Neural crest cell (in vitro differentiated cells): ENCODE measurements at places on chromosomes 7 and 10. TPM values are rescaled to one million over a fixed set of nuclear protein-coding genes. Genes with fewer than 3 reads are reported as not detected.

- H3K4me3 ChIP-seq = no peak overlapping the region
- peaks cover 35% of the 10 kb centered on the region for H3K4me1 ChIP-seq
- H3K27me3 ChIP-seq = no peaks in the 10 kb centered on the region
- H3K36me3 ChIP-seq = no peaks in the 10 kb centered on the region
- no peak for DNase-seq
Measured at GRCh38 chr10:547591-548081, 141.8 kb downstream of the DIP2C start.

DNA sequence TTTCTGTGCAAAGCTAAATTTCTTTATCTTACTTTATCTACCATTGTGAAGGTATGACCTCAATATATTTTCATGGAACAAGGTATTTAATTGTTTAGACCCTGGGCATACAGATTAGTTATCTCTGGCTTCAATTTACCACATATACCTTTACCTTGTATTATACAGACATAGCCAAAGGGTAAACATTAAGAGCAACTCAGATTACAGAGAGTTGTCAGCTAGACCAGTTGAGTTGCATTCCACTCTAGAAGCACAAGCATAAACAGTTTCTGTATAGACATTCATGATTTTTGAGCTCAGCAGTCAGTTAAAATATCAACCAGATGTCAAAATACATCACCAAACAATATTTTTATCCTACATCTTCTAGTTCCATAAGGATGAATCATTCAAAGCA lies 857.3 kb upstream of the ZWINT start:
- H3K4me3 ChIP-seq = no peak overlapping the region
- no peak overlapping the region for H3K27ac ChIP-seq
- H3K27me3 ChIP-seq = no peaks in the 10 kb centered on the region
- H3K36me3 ChIP-seq = no peaks in the 10 kb centered on the region

MKLN1 gene
- 45.7 and 47.5 TPM in 2 replicates for total RNA-seq

GRCh38 chr10:90865401-90865800 lies 6.4 kb upstream of the RPP30 start:
- no peak overlapping the region for H3K27ac ChIP-seq
- H3K36me3 ChIP-seq = peaks cover 4% of the 10 kb centered on the region
- H3K4me3 ChIP-seq = no peak overlapping the region
- DNase-seq = no peak
- H3K4me1 ChIP-seq = no peaks in the 10 kb centered on the region
- H3K27me3 ChIP-seq = peaks cover 88% of the 10 kb centered on the region

CDH23 gene
- 2.0 and 2.6 TPM in 2 replicates for total RNA-seq

- DNase-seq = no peak
- peaks cover 6% of the 10 kb centered on the region for H3K36me3 ChIP-seq
- H3K27me3 ChIP-seq = no peaks in the 10 kb centered on the region
- no peak overlapping the region for H3K27ac ChIP-seq
- H3K4me3 ChIP-seq = no peak overlapping the region
Measured at GRCh38 chr10:15821046-15821683, 39.1 kb downstream of the MINDY3 start.

- no peak overlapping the region for H3K27ac ChIP-seq
- no peaks in the 10 kb centered on the region for H3K36me3 ChIP-seq
- H3K4me1 ChIP-seq = peaks cover 29% of the 10 kb centered on the region
- DNase-seq = no peak
Measured at GRCh38 chr7:7512861-7513597, 22.6 kb downstream of the COL28A1 start.

GBX1 gene
- 2.0 and 2.4 TPM in 2 replicates for total RNA-seq

- no peak overlapping the region for H3K4me3 ChIP-seq
- H3K4me1 ChIP-seq = no peaks in the 10 kb centered on the region
- no peaks in the 10 kb centered on the region for H3K27me3 ChIP-seq
- no peak overlapping the region for H3K27ac ChIP-seq
- H3K36me3 ChIP-seq = no peaks in the 10 kb centered on the region
- no peak for DNase-seq
Measured at GRCh38 chr7:40232242-40232893, 97.6 kb downstream of the SUGCT start.

ZNF438 gene
- total RNA-seq = 3.5 and 4.0 TPM in 2 replicates

GRCh38 chr10:79244068-79244442 lies 103.2 kb upstream of the PPIF start:
- H3K4me3 ChIP-seq = peak overlapping the region; percentile 85
- H3K27ac ChIP-seq = peak overlapping the region; percentile 92
- no peak for DNase-seq
- peaks cover 68% of the 10 kb centered on the region for H3K4me1 ChIP-seq
- H3K36me3 ChIP-seq = no peaks in the 10 kb centered on the region

GRCh38 chr7:90708841-90709317 lies 112.8 kb downstream of the CDK14 start:
- no peaks in the 10 kb centered on the region for H3K36me3 ChIP-seq
- peak; percentile 17 for DNase-seq
- no peaks in the 10 kb centered on the region for H3K27me3 ChIP-seq
- H3K4me1 ChIP-seq = peaks cover 31% of the 10 kb centered on the region

GRCh38 chr7:20331910-20332813 lies 1.5 kb downstream of the ITGB8 start:
- peaks cover 46% of the 10 kb centered on the region for H3K4me1 ChIP-seq
- H3K27me3 ChIP-seq = peaks cover 3% of the 10 kb centered on the region
- peak overlapping the region; percentile 99 for H3K4me3 ChIP-seq

SEC31B gene
- 18.1 and 18.7 TPM in 2 replicates for total RNA-seq

DNA sequence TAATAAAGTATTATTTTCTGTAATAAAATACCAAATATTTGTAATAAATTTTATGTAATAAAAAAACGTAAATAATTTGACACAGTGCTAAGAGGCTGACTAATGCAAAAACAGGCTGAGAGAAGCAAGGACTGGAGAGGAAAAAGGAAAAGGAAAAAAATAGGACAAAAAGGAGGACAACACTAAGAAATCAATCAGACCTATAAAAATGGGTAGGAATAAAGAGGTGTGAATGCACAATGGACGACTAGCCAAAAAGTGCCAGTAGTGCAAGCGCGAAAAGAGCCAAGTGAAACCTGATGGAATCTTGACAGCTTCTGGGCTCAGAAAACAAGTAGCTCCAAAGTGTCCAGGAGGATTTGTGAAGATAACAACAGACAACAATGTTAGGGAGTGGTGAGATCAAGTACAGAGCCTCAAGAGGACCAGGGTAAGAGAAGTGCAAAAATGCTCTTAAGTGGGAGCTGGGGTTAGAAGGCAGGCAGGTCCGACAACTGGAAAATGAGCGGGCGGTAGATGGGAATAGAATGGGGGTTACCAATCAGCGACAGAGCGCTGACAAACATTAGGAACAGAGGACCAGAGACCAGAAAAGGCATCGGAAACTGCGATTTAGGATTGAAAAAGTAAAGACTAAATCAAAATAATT lies 1.2 kb downstream of the BRAF start:
- no peak for DNase-seq
- no peak overlapping the region for H3K4me3 ChIP-seq
- peaks cover 9% of the 10 kb centered on the region for H3K4me1 ChIP-seq
- no peak overlapping the region for H3K27ac ChIP-seq
- H3K36me3 ChIP-seq = no peaks in the 10 kb centered on the region

DNA sequence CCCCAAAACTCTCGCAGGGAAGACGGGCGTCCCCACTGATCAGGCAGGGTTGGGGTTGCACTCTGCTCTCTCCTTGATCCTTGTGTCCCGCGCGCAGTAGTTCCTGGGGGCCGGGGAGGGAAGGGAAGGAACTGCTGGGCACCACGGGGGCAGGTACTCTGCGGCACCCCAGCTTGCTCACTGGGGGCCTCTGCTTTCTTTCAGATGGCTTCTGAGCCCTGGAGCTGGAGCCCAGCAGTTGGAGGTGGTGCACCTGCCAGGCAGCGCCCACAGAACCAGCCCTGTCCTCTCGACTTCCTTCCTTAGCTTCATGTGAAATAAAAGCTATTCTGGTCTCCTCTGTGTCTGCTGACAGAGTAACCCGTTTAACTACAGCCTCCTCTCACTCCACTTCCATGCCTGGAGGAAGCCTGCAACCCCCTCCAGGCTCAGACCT lies 12.2 kb downstream of the PLAC9 start:
- no peak overlapping the region for H3K4me3 ChIP-seq
- peaks cover 11% of the 10 kb centered on the region for H3K36me3 ChIP-seq
- H3K27ac ChIP-seq = no peak overlapping the region

DNA sequence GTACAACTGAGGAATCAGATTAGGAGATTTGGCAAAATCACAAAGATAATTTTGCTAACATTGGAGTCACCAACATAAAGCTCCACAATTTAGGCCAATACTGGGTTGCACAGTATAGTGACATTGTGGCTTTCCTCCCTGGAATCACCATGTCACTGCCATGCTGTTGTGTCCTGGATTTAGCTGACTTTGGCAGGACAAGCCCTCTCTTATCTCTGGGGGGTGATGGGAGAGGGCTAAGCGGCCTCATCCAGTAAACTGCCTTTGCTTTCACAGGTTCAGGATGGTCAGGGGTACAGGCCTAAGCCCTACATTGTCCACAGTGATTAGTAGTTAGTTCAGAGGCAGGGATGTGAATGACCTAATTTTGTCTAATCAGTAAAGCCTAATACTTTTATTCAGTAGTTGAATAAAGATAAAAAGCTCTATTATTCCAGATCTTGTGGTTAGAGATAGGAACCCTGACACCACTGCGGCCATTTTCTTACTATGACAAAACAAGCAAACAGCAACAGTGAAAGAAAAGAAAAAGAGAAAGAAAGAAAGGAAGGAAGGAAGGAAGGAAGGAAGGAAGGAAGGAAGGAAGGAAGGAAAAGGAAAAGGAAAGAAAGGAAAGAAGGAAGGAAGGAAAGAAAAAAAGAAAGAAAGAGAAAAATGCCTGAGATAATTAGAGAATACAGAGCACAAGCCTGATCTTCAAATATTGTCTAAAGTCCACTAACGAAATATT lies 140.1 kb downstream of the ETV1 start:
- H3K27ac ChIP-seq = no peak overlapping the region
- no peak overlapping the region for H3K4me3 ChIP-seq
- peaks cover 9% of the 10 kb centered on the region for H3K4me1 ChIP-seq
- no peaks in the 10 kb centered on the region for H3K36me3 ChIP-seq
- no peak for DNase-seq

DNA sequence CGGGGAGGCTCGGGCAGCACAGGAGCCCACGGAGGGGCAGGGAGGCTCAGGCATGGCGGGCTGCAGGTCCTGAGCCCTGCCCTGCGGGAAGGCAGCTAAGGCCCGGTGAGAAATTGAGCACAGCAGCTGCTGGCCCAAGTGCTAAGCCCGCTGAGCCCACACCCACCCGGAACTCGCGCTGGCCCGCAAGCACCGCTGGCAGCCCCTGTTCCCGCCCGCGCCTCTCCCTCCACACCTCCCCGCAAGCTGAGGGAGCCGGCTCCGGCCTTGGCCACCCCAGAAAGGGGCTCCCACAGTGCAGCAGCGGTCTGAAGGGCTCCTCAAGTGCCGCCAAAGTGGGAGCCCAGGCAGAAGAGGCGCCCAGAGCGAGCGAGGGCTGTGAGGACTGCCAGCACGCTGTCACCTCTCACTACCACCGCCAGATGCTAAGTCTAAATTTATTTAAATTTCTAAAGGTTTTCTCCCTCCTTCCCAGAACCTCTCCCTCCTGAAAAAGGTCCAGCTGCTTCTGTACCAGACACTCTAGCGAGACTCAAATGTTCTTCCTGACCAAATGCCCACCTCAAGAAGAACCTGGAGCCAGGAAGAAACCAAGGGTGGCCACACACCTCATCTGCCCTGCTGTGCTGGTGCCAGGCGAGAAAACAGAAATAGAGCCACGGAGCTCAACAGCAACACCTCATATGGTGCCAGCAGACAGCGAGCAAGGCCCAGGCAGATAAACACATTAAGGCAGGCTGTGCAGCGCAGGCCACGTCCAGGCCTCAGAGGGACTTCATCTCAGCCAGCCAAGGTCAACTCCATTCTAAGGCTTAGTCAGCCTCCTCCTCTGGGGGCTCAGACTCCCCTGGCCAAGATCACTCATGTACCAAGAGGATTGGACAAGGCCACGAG lies 47.0 kb downstream of the KCNMA1 start:
- H3K27me3 ChIP-seq = no peaks in the 10 kb centered on the region
- no peaks in the 10 kb centered on the region for H3K36me3 ChIP-seq
- no peak for DNase-seq
- no peak overlapping the region for H3K27ac ChIP-seq
- H3K4me1 ChIP-seq = no peaks in the 10 kb centered on the region

ZNF800 gene
- 29.5 and 29.8 TPM in 2 replicates for total RNA-seq

GRCh38 chr7:11492307-11492706 lies 339.7 kb downstream of the THSD7A start:
- DNase-seq = no peak
- H3K27ac ChIP-seq = no peak overlapping the region
- H3K27me3 ChIP-seq = no peaks in the 10 kb centered on the region
- H3K36me3 ChIP-seq = no peaks in the 10 kb centered on the region
- H3K4me1 ChIP-seq = no peaks in the 10 kb centered on the region

SVIL gene
- total RNA-seq = 57.5 and 57.7 TPM in 2 replicates
